ENCODE measurements at places on chromosomes 3 and 15. TPM values are rescaled to one million over a fixed set of nuclear protein-coding genes. Genes with fewer than 3 reads are reported as not detected.

The SSUH2 gene
- not detected for total RNA-seq

The LRTM1 gene
- total RNA-seq: not detected

The SLC6A1 gene
- not detected for total RNA-seq

The TOP2B gene
- total RNA-seq: 161 TPM

The GOLGA8Q gene
- not detected for total RNA-seq

The MGLL gene
- total RNA-seq: 2.4 TPM

The KIF9 gene
- total RNA-seq: 3.2 TPM

- peak; percentile 4 for DNase-seq
Observed at GRCh38 chr3:138082085-138082991, 33.1 kb downstream of the DZIP1L start.

DNA sequence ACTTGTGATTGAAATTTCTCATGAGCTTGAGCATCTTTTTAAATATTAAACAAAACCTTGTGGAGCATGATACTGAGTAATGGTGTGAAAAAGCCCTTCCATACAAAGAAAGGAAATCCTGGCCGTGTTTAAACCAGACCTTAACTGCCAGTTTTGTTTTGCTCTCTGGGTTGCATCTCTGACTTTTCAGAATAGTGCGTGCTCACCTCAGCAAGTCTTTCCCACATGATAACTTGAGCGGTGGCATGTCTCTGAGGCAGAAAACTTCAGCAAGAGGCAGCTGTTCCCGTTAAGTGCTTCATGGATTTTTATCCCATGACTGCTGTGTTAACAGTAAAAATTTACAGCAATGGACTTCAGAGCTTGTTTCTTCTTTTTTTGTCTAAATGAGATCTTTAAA lies 393.3 kb downstream of the FEZF2 start:
- DNase-seq: no peak

- DNase-seq: no peak
Observed at GRCh38 chr15:60480149-60480548, 1.2 kb upstream of the ICE2 start.

GRCh38 chr3:120820748-120821147 lies 78.2 kb downstream of the GTF2E1 start:
- DNase-seq: no peak

DNA sequence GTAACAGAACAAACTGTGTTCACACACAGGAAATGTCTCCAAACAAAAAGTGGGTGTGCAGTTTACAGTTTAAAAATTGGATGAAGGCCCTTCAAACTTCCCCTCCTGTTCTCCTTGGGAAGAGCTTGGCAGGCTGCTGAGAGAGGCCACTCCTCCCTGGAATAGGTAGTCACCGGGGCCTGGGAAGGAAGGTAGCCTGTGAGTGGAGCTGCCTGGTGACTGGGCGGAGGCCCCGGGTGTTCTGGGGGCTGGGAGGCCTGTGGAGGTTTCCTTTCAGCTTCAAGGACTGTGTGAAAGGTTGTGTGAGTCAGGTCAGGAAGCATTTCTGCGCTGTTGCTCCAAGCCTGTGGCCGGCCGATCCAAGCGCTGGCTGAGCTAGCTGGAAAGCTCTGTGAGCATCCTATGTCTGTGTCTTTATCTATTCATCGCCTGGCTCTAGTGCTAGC lies 14.1 kb downstream of the SLCO3A1 start:
- no peak for DNase-seq

- DNase-seq: no peak
Observed at GRCh38 chr15:75178171-75178937, 23.3 kb upstream of the C15orf39 start.

DNA sequence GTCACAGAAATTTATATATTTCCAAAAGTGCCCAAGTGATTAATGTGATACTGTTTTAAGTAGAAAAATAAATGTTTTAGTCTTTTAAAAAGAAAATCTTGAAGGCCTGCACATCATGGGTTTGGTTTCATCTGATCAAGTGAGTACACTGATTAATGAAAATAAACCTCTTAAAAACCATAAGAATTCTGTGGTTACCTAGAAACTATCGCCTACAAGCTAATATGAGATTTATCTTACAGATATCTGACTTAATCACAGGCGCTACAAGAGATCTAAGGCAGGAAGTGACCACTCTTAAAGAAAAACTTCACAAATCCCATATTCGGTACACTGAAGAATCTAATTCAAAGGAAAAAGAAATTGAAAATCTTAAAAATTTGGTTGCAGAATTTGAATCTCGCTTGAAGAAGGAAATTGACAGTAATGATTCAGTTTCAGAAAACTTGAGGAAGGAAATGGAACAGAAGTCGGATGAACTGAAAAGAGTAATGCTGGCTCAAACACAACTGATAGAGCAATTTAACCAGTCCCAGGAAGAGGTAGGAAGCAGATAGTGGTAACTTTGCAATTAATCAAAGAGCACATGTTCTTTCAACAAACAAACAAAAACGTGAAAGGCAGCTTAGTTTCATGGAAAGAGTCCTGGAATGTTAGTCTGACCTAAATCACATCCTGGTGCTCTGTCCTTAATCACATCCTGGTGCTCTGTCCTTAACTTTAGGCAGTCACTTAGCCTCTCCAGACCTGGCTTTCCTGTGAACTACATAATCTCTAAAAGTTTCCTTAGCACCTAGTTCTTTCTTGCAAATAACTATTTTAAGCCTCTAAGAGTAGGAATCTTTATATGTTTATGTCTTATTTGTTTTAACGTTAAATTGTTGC lies 131.8 kb downstream of the CCNL1 start:
- DNase-seq: no peak

DNA sequence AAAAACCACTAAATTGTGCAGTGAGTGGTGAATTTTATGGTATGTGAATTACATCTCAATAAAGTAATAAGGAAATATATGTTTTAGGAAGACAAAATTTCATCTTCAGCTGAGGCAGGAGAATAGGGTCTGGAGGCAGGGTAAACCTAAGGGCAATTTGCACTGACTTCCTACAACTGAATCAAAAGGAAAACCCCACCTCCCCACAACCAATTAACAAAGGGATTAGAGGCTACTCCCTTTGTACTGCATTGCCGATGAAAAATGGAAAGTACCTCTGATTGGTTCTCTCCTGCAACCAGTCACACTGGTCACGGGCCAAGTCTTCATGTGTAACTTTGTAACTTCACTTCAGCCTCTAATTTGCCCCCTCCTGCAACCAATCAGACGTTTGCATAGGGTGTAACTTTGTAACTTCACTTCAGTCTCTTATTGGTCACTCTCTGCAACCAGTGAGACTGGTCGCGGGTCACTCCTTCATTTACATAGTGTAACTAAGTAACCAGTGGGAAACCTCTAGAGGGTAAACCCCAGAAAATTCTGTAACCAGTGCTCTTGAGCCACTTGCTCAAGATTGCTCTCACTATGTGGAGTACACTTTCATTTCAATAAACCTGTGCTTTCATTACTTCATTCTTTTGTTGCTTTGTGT lies 244.5 kb downstream of the CNTN4 start:
- no peak for DNase-seq

GRCh38 chr3:192183109-192183508 lies 544.2 kb downstream of the FGF12 start:
- DNase-seq: no peak

DNA sequence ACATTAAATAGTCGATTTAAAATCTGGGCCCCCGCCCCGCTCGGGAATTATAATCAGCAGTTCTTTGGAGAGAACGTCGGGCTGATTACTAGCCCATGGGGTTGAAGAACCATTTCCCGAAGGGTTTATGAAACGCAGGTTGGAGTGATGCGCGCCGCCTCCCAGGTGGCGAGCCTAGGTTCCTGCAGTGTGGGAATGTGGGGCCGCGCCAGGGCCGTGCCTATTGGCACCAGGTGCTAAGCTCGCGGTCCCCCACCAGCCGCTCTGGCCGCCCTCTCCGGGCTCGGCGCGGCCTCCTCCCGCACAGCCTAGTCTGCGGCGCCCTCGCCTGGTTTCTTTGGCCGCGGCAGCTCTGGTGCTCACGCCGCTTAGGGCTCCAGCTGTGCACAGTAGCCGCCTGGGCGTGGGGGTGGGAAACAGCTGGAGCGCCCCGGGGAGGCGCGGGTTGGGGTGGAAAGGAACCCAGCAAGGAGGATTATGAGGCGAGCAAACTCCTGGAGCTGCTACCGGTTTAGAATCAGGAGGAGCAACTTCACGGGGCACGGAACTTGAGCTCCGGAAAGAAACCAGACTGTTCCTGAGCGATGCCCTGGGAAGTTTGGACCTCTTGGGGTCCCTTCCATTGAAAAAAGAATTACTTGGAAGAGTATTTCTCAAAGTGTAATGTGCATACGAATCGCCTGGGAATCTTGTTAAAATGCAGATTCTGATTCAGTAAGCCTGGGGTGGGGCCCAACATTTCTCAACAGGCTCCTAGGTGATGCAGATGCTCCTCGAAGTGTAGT lies 5.6 kb upstream of the MECOM start:
- DNase-seq: peak; percentile 15

GRCh38 chr3:66475386-66476020 lies 25.3 kb downstream of the LRIG1 start:
- DNase-seq: no peak

DNA sequence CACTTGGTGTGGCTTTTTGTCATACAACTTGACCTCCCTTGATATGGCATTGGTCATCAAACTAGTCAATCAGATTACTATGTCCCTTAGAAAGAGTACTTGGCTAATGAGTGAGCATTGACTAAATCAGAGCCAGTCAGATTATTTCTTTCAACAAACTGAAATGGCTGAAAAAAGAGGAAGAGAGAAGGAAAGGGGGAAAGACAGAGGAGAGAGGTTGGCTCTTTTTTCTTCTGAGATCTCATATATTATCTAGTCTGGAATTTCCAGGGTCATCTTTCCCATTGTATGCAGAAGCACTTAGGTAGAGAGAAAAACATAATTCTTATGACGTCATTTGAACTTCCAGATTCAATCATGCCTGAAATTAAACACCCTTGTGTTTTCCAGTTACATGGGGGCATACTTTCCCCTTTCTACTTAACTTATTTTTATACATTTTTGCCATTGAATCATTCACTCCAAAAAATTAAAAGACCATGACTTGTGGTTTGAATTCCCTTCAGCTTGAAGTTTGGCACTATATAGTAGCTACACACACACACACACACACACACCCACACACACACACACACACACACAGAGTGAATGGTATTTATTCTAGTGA lies 387.8 kb downstream of the LSAMP start:
- no peak for DNase-seq

GRCh38 chr15:69457304-69458280 lies 5.0 kb downstream of the RPLP1 start:
- no peak for DNase-seq

- DNase-seq: no peak
Observed at GRCh38 chr15:94381384-94381783, 150.0 kb downstream of the MCTP2 start.

DNA sequence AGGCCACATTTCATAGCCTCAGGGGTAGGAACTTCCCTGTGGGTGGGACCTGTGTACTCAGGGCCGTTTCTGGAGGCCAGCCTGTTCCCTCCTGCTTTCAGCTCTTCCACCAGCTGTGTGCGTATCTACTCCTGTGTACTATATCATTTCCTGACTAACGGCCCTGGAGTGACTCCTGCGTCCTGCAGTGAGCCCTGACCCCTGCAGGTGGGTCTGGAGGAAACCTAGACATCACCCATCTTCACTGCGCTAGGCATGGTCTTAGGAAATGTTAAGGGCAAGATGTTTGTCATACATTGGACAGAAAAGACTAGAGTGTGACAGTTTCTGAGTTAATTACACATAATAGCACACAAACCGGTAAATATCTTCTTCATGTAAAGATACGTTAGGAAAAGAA lies 297.3 kb downstream of the GABRB3 start:
- no peak for DNase-seq

GRCh38 chr3:16849229-16849628 lies 35.5 kb upstream of the PLCL2 start:
- DNase-seq: peak; percentile 77

GRCh38 chr15:67806536-67806935 lies 18.8 kb upstream of the SKOR1 start:
- no peak for DNase-seq

GRCh38 chr3:138901567-138901966 lies 45.4 kb downstream of the FOXL2 start:
- no peak for DNase-seq

- no peak for DNase-seq
Observed at GRCh38 chr15:100104245-100104644, 237.5 kb downstream of the ADAMTS17 start.

DNA sequence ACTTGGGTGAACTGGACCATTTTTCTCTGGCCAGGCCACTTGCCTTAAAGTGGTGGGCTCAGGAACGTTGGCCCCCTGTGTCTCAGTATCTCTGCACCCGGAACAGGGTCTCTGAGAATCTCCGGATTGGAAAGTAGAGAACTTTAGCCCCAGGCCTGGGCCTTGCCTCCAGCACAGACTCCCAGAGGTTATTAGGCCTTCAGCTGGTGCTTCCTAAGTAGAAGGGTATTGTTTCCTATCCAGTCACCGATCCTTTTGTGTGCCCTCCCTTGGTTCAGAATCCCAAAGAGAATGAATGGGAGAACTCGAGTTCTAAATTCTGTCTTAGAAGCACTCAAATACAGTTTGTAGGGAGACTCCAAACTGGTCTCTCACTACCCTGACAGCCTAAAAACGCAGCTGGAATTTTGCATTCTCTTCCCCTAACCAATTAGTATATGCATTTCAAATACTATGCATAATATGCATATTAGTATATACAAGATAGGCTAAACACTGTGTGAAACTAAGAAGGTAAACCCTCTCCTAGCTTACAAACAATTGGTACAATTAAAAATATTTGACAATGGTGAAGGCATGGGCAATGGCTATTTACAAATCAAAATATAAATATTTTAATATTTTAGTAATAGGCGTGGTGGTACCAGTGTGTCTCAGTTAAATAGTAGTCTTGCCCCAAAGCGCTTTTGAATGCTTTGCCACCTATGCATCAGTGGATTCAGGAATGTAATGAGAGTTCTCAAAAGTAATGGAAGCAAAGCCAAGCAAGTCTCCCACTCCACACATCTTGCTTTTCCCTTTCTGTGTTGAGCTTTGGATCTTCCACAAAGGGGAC lies 48.5 kb upstream of the SLC4A7 start:
- no peak for DNase-seq

- DNase-seq: no peak
Observed at GRCh38 chr3:64365877-64366276, 140.6 kb upstream of the PRICKLE2 start.

DNA sequence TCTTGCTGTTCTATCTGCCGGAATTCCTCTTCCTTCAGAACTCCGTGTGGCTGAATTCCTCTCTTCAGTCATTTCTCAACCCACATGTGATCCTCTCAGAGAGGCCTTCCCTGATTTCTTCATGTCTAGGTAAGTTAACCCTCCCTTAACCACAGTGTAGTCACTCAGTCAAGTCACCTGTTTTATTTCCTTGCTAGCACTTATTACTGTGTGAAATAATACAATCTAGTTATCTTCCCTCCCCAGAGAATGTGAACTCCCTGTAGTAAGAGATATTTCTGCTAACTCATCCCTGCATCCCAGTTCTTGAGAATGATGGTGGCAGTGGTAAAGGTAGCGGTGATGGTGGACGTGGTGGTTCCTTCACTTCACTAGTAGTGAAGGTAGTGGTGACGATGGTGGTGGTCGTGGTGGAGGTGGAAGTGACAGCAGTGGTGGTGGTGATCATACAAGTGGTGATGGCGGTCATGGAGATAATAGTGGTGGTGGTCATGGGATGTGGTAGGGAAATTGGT lies 33.3 kb downstream of the COL6A5 start:
- DNase-seq: no peak

GRCh38 chr3:137116619-137117018 lies 158.8 kb downstream of the IL20RB start:
- DNase-seq: no peak
